ENCODE measurements at places on chromosomes 12 and 14.
A peak's percentile ranks its signal among the peaks of the same experiment; 100 is the strongest.

DNA sequence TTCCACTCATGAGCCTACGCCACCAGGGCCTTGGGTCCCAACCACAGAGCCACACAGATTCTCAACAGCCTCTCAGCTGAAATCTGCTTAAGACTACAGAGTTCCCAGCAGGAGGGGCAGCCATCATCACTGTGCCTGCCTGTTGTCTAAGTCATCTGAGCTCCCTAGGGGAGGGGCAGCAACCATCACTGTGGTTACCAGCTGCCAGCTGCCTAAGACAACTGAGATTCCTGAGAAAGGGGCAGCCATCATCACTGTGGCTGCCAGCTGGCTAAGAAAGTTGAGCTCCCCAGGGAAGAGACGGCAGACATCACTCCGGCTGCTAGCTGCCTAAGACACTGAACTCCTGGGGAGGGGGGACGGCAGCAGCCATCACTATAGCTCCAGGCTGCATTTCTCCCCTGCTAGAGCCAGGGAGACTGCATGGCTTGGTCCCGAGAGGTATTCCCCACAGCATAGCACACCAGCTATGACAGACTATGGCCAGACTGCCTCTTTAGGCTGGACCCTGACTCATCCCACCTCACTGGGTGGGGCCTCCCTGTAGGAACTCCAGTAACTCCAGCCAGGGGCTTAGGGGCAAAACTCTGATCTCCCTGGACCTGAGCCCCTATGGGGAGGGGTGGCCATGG lies 37.2 kb upstream of the C14orf132 start:
- no peaks in the 10 kb centered on the region for H3K36me3 ChIP-seq
- H3K4me3 ChIP-seq, result no peak overlapping the region
- no peaks in the 10 kb centered on the region for H3K4me1 ChIP-seq
- peaks cover 36% of the 10 kb centered on the region for H3K27me3 ChIP-seq
- no peak for DNase-seq

DNA sequence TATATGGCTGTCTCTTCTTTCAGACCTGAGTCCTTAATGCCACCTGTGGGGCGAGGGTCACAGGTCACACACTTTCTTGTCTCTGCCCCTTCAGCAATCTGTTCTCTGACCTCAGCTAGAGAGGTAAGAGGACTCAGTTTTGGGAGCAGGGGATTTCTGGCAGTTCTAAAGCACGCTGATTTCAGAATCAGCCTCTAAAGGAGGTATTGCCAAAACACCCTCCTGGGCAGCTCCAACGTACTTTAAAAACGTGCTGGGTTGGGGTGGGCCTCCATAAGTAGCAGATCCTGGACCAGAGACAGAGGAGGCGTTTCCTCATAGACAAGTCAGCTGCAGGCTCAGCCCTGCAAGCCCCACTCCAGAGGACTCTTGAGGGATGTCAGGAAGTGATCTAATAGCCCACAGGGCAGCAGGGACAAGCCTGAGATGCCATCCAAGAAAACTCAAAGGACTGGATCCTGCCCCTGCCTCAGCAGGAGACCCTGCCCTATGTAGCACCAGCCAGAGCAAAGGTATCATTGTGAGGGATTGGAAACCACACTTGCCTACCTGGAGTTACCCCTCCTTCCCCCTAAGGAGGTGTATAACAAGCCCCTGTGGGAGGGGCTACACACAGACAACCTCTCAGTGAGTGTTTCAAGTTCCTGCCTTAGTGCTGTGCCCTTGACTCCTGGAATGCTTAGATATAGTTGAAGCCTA lies 8.5 kb downstream of the CTDSP2 start:
- H3K27me3 ChIP-seq, result no peaks in the 10 kb centered on the region
- DNase-seq, result peak; percentile 62
- peak overlapping the region; percentile 26 for H3K4me3 ChIP-seq
- no peaks in the 10 kb centered on the region for H3K36me3 ChIP-seq
- H3K4me1 ChIP-seq, result peaks cover 100% of the 10 kb centered on the region
- H3K27ac ChIP-seq, result peak overlapping the region; percentile 54

GRCh38 chr12:116336542-116337065 lies 59.1 kb upstream of the MED13L start:
- H3K4me3 ChIP-seq, result no peak overlapping the region
- H3K4me1 ChIP-seq, result no peaks in the 10 kb centered on the region
- no peak overlapping the region for H3K27ac ChIP-seq
- no peaks in the 10 kb centered on the region for H3K27me3 ChIP-seq
- no peaks in the 10 kb centered on the region for H3K36me3 ChIP-seq
- no peak for DNase-seq

DNA sequence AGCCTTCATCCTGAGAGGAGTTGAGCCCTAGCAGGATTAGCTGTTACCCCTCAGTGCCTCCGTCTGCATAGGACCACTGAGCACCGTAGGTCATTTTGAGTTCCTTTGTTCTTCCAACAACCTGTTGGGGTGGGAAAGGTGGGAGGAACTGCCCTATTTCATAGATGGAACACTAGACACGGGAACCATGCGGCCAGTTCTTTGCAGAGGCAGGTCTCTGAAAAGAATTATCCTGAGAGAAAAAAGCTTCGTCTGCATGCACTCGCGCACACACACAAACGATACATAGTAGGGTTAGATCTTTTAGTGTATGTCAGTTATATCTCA lies 28.5 kb downstream of the TRAFD1 start:
- no peak overlapping the region for H3K4me3 ChIP-seq
- DNase-seq, result no peak
- H3K36me3 ChIP-seq, result peaks cover 63% of the 10 kb centered on the region
- no peaks in the 10 kb centered on the region for H3K4me1 ChIP-seq

GRCh38 chr12:1643905-1644533 lies 15.0 kb downstream of the WNT5B start:
- H3K27me3 ChIP-seq, result no peaks in the 10 kb centered on the region
- H3K27ac ChIP-seq, result no peak overlapping the region
- H3K36me3 ChIP-seq, result peaks cover 11% of the 10 kb centered on the region
- H3K4me3 ChIP-seq, result no peak overlapping the region
- H3K4me1 ChIP-seq, result peaks cover 16% of the 10 kb centered on the region

DNA sequence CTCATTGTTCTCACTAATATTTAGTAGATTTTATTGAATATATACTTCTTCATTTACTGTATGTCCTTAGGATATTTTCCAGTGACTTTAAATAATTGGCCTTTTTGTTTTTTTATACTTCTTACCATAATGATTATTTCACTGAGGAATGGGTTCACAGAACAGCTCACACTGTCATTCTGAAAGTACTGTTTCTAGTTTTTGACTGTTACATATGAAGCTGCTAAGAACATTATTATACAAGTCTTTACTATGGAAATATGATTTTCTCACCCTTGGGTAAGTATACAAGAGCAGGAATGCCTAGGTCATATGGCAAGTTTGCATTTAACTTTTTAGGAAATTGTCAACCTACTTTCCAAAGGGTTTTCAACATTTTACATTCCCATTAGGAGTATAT lies 343.1 kb downstream of the CCER1 start:
- no peak for DNase-seq
- H3K27me3 ChIP-seq, result no peaks in the 10 kb centered on the region
- H3K4me3 ChIP-seq, result no peak overlapping the region
- H3K36me3 ChIP-seq, result no peaks in the 10 kb centered on the region
- no peaks in the 10 kb centered on the region for H3K4me1 ChIP-seq

DNA sequence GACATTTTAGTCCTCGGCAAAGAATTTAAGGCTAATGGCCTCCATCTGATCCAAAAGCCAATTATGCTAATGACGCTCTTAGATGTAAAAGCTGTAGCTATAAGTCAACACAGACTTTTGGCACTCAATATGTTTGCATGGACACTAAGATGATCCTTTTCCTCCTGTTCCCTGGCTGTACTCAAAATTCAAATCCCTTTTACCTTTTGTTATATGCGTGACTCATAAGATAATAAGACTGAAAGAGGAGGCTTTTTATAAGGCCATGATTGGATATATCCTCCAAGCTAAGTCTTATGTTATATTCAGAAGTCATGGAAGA lies 89.8 kb downstream of the PDZRN4 start:
- H3K36me3 ChIP-seq, result no peaks in the 10 kb centered on the region
- no peaks in the 10 kb centered on the region for H3K27me3 ChIP-seq
- no peaks in the 10 kb centered on the region for H3K4me1 ChIP-seq
- no peak for DNase-seq
- no peak overlapping the region for H3K27ac ChIP-seq

DNA sequence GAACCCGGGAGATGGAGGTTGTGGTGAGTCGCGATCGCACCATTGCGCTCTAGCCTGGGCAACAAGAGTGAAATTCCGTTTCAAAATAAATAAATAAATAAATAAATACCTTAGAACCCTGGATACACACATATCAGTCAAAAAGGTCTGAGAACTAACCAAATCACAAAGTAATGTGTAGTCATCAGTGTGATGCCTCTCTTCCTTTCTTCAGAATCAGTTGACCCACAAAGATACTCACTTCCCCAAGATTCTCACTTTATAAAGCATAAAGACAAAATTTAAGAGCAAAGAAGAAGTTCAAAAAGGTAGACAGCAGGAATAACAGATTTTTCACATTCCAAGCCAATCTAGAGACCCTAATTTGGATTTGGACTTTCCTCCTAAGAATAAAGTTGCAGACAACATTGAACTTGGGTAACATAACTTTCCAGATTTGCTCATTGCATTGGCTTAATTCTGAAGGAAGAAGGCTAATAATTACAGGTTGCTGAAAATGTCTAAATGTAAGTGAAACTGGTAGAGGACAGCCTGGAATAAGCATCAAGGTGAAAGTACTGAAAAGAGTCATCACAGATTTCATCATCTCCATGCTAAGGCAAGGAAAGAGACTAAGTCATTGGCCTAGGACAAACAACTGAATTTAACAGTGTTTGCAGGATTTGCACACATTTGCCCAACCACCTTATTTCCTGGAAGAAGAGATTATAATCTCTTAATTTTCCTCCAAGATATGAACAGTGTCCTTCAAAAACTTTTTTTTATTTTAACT lies 17.4 kb downstream of the TMED10 start:
- no peak overlapping the region for H3K4me3 ChIP-seq
- H3K36me3 ChIP-seq, result no peaks in the 10 kb centered on the region
- H3K27ac ChIP-seq, result no peak overlapping the region
- peaks cover 35% of the 10 kb centered on the region for H3K4me1 ChIP-seq
- H3K27me3 ChIP-seq, result no peaks in the 10 kb centered on the region
- no peak for DNase-seq

- H3K27ac ChIP-seq, result no peak overlapping the region
- no peaks in the 10 kb centered on the region for H3K36me3 ChIP-seq
- no peaks in the 10 kb centered on the region for H3K27me3 ChIP-seq
- peaks cover 13% of the 10 kb centered on the region for H3K4me1 ChIP-seq
- no peak for DNase-seq
Observed at GRCh38 chr12:26867080-26867479, 34.1 kb upstream of the ITPR2 start.

GRCh38 chr14:102066041-102066451 lies 20.8 kb downstream of the HSP90AA1 start:
- no peaks in the 10 kb centered on the region for H3K27me3 ChIP-seq
- DNase-seq, result no peak
- H3K27ac ChIP-seq, result no peak overlapping the region
- H3K36me3 ChIP-seq, result no peaks in the 10 kb centered on the region
- no peak overlapping the region for H3K4me3 ChIP-seq
- peaks cover 3% of the 10 kb centered on the region for H3K4me1 ChIP-seq

- H3K4me3 ChIP-seq, result peak overlapping the region; percentile 42
- H3K36me3 ChIP-seq, result no peaks in the 10 kb centered on the region
- H3K27me3 ChIP-seq, result no peaks in the 10 kb centered on the region
- H3K27ac ChIP-seq, result no peak overlapping the region
- no peak for DNase-seq
Observed at GRCh38 chr14:61188196-61188595, 92.9 kb downstream of the TMEM30B start.

DNA sequence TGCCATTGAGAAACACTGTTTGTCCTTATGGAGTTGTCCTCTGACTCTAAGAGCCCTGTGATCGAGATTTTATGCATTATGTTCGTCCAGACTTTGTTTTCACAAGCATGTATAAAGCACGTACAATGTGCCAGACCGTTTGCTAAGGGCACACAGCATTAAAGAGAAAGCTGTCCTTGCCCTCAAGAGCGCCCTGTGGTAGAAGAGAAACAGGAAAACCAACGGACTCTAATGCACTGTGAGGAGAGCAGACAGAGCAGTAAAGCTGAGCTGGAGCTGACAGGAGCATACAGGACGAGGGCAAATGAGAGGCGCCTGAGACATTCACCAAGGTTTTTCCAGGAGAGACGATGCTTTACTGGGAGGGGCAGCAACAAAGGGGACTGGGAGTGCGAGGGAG lies 66.2 kb upstream of the OVCH1 start:
- H3K27ac ChIP-seq, result peak overlapping the region; percentile 45
- no peaks in the 10 kb centered on the region for H3K36me3 ChIP-seq
- H3K4me3 ChIP-seq, result no peak overlapping the region
- DNase-seq, result no peak
- H3K4me1 ChIP-seq, result peaks cover 41% of the 10 kb centered on the region
- no peaks in the 10 kb centered on the region for H3K27me3 ChIP-seq

GRCh38 chr12:39442831-39443080 lies 164 bp downstream of the KIF21A start:
- peak overlapping the region; percentile 83 for H3K27ac ChIP-seq
- peak overlapping the region; percentile 78 for H3K4me3 ChIP-seq
- no peak for DNase-seq
- H3K4me1 ChIP-seq, result no peaks in the 10 kb centered on the region

DNA sequence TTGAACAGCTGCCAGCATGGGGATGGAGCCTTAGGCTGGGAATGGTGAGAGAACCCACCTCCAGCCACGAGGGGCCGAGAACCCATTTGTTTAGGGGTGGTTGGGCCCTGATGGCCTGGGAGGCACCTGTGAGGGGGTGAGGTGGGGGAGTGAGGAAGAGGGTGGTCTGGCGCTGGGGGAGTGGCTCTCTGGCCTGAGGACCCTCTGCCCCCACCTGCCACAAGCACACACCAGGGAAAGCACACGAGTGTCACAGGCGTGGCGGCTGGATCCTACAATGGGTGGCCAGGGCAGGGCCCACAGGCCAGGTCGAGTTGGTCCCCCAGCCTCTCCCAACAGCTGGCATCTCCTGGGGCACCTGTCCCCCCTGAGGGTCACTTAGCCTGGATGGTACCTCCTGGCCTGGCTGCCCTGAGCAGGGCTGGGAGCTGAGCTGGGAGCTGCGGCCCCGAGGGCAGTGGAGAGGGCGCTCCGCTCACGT lies 340.5 kb downstream of the TMEM121 start:
- H3K27ac ChIP-seq, result no peak overlapping the region
- no peak overlapping the region for H3K4me3 ChIP-seq
- no peaks in the 10 kb centered on the region for H3K36me3 ChIP-seq
- no peaks in the 10 kb centered on the region for H3K4me1 ChIP-seq
- DNase-seq, result no peak
- no peaks in the 10 kb centered on the region for H3K27me3 ChIP-seq

DNA sequence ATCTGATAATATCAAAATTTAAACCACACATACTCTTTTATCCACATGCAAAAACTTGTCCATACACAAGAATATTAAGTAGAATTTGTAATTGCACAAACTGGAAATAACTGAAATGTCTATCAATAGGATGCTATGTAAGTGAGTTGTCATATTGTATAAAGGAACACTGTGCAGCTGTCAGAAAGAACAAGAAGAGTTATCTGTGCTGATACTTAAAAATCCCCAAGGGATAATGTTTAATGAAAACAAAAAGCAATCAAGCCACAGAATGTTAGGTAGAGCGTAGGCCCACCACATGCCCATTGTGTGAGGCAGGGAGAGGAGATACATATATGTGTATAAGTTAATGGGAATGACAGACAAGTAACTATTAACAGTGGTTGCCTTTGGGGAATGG lies 25.9 kb upstream of the HIGD1C start:
- no peaks in the 10 kb centered on the region for H3K27me3 ChIP-seq
- H3K4me3 ChIP-seq, result peak overlapping the region; percentile 70
- no peak overlapping the region for H3K27ac ChIP-seq
- DNase-seq, result no peak
- H3K4me1 ChIP-seq, result peaks cover 40% of the 10 kb centered on the region

Data from heart left ventricle (tissue), 16 donors.